ENCODE measurements at places on chromosomes 1 and 21. TPM values are rescaled to one million over a fixed set of nuclear protein-coding genes. Genes with fewer than 3 reads are reported as not detected.

DNA sequence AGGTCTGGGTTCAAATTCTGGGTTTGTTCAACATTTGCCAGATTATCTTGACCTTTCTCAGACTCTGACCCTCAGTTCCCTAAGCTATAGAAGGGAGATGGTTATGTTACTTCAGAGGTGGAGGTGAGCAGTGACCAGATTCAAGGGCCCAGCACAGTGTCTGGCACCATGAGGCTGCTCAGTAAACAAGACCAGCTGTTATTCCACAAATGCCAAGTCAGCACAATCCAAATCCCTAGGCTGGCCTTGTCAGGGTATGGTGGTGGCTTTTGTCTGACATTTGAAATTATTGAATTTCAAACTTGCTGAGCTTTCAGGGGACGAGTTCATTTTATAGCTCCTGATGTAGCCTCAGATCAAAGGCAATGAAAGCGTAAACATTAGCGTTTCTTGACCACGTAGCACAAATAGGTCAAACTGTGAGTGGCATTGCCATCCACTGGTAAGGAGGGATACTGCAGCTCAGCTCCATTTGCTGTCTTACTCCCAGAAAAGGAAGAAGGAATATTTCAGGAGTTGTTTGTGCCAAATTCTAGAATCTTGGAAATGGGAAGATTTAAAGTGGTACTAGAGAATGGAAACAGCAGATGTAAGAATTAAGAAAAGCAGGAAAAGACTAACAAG lies 94.3 kb upstream of the EDN2 start:
- DNase-seq: no peak

DNA sequence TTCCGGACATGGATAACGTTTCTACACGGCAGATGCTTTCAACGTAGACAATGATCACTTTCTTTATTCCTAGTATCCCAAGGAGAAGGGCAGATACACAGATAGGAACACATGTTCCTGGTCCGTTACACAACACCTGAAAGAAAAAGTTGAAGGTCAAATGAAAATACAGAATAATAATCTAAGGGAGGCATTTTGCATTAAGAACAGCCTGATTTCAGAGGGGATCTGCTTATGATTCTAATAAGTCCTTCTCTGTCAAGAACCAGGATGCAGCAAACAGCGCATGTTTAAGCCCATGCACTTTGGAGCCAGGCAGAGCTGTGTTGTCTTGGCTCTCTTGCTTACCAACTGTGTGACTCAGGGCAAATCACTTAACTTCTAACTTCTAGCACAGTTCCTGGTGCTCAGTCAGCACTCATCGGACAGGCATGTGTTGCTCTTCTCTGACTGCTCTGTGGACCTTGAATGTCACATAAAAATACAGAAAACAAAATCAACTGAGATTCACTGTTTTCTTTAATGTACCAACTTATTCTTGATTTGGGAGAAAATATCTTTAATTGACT lies 56.3 kb upstream of the CNN3 start:
- peak; percentile 57 for DNase-seq

DNA sequence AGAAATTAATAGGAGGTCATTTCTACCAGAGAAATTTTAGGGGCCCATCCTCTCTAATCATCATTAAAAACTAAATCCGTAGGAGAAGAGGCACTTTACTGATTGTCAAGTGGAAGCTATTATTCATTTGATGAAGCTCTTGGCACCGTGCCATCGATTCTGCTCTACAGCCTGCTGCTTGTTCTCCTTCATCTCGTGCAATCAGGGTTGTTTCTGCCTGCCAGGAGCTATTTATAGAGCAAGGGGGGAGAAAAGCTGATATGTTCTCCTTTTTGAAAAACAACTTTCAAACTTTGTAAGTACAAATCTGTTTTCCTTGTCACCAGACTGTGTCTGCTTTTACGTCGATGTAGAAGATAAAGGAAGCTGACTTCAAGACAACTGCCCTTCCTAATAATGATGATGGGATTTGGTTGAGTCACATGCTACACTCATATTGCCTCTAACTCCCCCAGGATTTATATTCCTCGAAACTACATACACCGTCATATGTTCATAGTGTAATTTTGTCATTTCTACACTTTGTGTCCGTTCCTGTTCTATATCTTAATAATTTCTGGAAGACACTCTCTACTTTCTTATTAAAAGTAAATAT lies 169.6 kb upstream of the LHX8 start:
- DNase-seq: no peak

GRCh38 chr1:85360730-85361493 lies 84.5 kb upstream of the BCL10 start:
- DNase-seq: no peak

GRCh38 chr1:42403880-42404400 lies 23.3 kb downstream of the RIMKLA start:
- no peak for DNase-seq

GRCh38 chr1:42335809-42336518 lies 929 bp upstream of the FOXJ3 start:
- DNase-seq: peak; percentile 50

- DNase-seq: no peak
Observed at GRCh38 chr1:26822737-26823395, 3.6 kb upstream of the ZDHHC18 start.

DNA sequence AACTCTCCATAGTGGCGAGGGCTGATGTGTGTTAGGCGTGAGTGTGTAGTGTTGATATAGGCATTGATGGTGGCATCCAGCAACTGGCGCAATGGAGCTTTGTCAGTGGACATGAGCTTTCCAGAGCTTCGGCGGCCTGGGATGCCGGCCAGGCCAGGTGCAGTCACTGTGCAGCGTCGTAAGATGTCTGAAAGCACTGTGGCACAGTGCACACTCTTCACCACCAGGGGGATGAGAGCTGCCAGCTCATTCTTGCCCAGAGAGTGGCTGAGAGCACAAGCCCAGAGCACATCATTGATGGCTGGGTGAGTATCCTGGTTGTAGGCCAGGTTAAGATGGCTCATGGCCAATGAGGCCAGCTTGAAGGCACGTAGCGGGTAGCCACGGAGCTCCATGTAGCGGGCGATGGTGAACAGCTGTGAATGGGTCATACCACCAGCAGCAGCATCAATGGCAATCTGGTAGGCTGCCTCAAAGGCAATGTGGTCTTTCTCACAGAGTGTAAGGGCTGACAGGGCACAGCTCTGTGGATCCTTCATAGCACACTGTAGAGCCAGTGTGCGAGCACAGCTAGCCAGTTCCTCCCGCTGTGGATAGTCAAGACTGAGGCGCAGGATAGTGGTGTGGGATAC lies 6.7 kb downstream of the UROD start:
- peak; percentile 86 for DNase-seq

GRCh38 chr1:157732755-157733154 lies 32.2 kb upstream of the FCRL3 start:
- DNase-seq: no peak

DNA sequence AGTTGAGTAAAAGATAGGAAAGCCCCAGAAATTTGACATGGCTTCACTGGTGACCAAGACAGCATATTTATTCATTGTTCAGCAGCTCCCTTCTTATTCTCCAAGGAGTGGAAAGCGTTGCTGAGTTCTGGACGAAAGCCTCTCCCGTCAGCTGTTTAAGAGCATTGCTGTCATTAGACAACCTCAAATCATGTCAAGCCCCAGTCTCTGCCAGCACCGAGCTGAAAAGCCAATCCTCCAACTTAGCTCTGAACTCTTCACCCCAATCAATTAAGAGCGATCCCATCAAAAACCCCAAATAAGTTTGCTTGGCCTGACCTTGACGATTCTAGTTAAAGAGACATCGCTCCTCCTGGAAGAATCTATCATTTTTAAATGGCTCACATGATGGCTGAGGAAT lies 110.8 kb downstream of the PLPP3 start:
- no peak for DNase-seq

DNA sequence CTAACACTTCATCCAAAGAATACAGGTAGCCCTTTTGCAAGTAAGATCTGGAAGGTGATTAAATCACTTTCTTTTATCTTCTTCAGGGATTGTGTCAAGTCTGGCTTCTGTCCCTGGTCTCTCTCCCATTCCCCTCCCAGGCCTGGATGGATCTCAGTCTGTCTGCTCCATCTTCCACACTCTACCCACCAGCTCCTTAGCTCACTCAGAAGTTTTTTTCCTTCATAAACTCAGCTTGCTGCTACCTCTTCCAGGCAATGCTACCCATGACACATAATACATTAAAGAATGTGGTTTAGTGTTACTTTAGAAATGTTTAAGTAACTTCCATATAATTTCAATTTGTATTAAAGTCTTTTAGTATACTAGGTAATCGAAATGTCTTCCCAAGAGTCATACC lies 133.1 kb downstream of the AKT3 start:
- no peak for DNase-seq

DNA sequence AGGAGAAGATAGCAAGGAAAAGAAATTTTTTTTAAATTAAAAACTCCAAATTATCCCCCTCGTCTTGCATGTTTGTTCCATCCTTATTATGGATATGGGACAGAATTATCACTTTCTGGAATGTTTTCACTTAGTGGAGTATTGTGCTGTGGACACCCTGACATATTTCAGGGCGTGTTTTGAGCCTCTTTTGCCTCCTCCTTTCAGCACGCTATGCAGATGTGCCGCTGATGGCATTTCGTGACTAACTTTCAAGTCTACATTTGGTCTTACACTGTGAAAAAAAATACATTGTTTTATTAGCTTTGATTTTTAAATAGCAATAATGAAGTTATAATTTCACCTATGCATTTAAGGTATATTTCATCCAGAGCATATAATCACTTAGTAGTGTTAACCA lies 738.7 kb downstream of the LTN1 start:
- no peak for DNase-seq

GRCh38 chr1:63973005-63973419 lies 199.2 kb downstream of the ROR1 start:
- DNase-seq: no peak

GRCh38 chr1:189563784-189564183 lies 913.9 kb downstream of the BRINP3 start:
- no peak for DNase-seq

- peak; percentile 87 for DNase-seq
Observed at GRCh38 chr1:179002552-179003345, 22.9 kb upstream of the FAM20B start.

- no peak for DNase-seq
Observed at GRCh38 chr1:184032930-184033418, 4.6 kb downstream of the COLGALT2 start.

GRCh38 chr1:106278716-106279115 lies 777.8 kb upstream of the PRMT6 start:
- DNase-seq: no peak

GRCh38 chr1:17488995-17489767 lies 49.7 kb upstream of the RCC2 start:
- no peak for DNase-seq

DNA sequence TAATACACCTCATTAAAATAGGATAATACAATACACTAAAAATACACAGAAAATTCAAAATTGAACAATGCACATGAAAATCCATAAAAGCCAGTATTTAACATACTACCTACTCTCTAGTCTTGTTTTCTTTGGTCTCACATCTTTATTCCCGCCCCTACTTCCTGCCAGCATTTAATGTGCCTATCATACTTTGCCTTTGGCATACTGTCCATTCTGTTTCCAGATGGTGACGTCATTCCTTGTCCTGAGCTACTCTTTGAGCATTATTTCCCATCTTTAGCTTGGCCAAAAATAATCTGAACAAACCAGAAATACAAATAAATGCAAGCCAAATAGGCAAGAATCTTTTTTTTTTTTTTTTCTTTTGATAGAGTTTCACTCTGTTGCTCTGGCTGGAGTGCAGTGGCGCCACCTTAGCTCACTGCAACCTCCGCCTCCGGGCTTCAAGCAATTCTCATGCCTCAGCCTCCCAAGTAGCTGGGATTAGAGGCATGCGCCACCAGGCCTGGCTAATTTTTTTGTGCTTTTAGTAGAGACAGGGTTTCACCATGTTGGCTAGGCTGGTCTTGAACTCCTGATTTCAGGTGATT lies 4.4 kb downstream of the HFM1 start:
- no peak for DNase-seq

DNA sequence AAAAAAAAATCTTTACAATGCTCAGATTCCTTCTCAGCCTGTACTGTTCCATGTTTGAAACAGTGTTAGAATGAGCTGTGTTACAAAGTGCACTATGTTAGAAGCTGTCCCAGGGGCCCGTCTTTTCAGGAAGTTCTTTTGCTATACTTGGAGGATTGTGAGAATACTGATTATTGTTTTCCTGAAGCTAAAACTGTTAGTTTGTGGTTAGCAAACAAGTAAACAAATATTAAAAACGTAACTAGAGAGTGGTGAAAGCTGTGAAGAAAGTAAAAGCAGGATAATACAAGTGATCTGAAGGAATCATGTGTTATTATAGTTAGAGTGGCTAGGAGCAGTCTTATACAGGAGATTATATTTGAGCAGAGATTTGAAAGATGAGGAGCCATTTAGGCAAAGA lies 35.6 kb downstream of the CAMSAP2 start:
- no peak for DNase-seq

DNA sequence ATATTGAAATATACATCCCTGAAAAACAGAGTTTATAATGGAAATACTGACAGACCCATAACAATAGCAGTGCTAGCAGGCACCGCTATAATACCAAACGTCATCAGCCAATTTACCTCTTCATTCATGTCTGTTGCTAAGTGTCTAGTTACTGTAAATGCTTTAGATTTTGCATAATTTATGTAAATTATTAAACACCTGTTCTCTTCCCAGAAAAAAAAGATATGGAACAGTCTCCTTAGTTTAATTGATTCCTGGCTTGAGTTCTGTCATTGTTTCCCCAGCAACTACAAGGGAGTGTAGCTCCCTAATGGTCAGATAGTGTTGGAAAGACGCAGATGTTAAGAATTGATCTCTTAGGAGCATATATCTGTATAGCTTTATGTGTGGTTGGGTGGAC lies 817.9 kb upstream of the ADGRL2 start:
- DNase-seq: no peak

The IL24 gene
- total RNA-seq: not detected

The LDLRAD2 gene
- 0.80 TPM for total RNA-seq

The ATP1B1 gene
- total RNA-seq: 356 TPM

The S100A14 gene
- total RNA-seq: 342 TPM

The LCA5L gene
- 0.88 TPM for total RNA-seq

The CHODL gene
- not detected for total RNA-seq

The CBR3 gene
- 5.1 TPM for total RNA-seq

The PLPP3 gene
- 63.7 TPM for total RNA-seq
